Stimulated activated CD4-positive, alpha-beta T cell treated with anti-CD3 and anti-CD28 coated beads, Interleukin-1b, Interleukin-23, amount 100 ng/mL, for 1 hour (primary cell): ENCODE measurements at places on chromosomes 12 and 14.

DNA sequence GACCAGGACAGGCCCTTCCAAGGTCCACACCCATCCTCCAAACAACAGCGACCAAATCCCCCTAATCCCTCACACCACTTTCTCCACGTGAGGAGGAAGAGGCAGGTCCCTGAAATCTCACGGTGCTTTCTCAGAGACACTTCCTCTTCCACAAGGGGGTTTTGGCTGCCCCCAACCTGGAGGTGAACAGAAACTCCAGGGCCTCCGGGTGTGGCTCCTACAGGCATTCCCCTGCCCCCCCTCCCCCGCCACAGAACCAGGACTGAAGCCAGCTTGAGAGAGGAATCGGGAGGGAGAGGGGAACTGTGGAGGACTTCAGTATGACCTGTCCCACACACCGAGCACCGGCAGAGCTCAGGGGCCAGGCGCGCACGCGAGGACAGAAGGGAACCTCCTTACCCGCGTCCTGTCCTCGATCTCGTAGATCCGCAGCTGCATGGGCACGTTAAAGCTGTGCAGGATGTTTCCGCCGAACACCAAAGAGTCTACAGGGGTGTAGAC, 60.2 kb downstream of the KDM2B start:
- DNase-seq = no peak

GRCh38 chr12:25005376-25005775, 56.5 kb upstream of the BCAT1 start:
- DNase-seq = no peak

GRCh38 chr12:23174917-23175316, 549.9 kb downstream of the ETNK1 start:
- no peak for DNase-seq

- DNase-seq = no peak
These were observed 3.0 kb downstream of the GALNT6 start for GRCh38 chr12:51388069-51388799.

DNA sequence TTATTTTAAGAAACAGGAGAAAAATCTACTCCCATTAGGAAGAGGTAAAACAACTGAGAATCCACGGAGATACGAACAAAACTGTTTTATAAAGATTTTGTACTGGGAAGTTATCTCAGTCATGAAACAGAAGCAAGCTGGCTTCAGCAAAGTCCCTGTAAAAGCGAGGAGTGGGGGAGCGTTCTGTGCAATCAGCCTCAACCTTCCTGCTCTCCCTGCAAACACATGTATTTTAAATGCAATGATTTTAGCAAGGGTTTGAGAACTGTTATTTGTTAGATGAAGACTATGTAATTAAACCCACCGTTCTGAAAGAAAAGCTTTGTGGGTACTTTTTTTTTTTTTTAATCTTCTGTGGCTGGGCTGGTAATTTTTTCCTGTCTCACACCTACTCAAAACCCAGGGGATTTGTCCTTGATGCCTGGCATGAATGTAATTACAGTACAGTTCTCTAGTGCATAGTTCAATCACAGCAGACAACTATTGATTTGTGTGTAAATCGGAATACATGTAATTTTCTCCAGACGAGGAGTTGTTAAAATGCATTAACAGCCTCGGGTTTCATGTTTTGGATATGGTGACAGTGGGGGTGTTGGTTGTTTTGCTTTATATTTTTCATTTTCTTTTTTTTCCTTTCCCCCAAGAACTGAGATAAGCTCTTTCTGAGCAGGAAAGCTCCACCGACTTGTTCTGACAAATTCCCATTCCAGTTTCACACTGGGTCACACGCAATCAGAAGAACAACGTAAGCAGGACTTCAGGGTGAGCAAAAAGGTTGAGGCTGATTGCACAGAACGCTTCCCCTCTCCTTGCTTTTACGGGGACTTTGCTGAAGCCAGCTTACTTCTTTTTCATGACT, 153.6 kb downstream of the PHLDA1 start:
- DNase-seq = no peak

DNA sequence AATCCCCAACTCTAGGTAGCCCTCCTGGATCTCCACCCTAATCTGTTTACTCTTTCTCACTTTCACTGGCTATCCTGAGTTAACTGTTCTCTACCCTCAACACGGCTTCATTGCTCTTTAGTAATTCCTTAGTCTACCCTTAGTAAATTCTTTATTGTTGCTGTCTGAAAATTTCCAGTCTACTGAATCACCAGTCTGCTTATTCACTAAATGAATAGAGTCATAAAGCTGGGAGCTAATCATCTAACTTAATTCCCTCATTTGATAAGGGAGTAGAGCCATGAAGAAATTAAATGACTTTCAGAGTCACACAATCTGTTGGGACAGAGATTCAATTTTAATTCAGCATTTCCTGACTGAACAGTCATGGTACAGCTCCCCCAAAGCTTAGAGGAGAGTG, 36.5 kb downstream of the YEATS4 start:
- DNase-seq = no peak

DNA sequence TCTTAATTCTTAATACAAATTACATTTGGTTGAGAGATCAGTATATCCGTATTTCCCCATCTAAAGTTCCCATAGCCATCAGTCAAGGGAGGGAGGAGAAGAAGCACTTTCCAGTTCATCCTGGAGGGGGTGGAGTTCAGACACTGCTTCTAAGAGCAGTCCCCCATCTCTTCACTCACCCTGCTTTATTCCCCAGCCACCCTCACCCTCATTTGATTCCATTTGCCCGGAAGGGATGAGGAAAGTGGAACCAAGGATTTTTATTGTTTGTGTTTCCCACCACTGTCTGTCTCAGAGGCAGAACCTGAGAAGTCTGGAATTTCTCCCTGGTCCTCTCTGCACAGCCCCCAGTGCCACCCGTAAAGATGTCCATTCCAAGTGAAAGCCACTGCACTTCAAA, 134.2 kb upstream of the HIF1A start:
- no peak for DNase-seq

DNA sequence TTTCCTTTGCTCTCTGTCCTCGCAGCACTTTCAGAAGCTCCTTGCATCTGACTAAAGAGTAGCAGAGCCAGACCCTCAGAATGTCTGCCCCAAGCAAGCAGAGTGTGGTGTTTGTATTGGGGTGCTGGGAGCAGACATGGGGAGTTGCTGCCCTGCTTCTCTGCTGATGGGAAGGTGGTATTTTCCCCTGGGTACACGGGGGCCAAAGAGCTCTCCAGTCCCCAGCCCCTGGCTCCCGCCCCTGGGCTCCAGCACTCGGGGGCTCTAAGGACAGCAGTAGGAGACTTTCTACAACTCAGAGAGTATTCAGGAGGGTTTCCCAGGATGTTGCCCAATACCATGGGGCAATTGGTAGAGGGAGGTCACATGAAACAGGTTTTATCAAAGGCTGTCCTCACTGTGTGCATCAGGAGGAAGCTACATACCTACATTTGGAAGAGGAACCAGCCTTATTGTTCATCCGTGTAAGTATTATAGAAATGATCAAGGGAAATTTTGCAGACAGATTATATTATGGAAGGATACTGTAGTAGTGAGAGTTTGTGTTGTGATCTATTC, 50.3 kb downstream of the DAD1 start:
- no peak for DNase-seq

- no peak for DNase-seq
These were observed 6.0 kb upstream of the NUDT14 start for GRCh38 chr14:105187116-105187515.

DNA sequence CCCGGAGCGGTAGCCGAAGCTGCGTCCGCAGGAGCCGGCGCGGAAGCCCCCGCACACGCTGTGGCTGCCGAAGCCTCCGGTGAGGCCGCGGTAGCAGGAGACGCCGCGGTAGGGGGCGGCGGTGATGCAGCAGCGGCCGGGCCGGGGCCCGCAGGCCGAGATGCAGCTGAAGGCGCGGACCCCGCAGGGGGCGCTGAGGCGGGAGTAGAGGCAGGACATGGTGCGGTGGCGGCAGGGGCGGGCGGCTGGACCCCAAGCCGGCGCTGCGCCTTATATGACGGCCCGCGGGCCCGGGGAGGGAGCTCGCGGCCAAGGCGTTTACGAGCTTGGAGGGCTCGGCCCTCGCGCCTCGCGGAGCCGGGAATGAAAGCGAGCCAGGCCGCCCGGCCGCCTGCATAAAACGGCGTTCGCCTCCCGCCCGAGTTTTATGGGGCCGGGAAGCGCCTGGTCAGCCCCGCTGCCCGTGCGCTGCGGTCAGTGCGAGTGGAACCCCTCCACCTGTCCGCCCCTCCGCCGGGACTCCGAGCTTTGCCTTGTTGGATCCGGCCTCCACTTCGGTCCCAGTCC, 16.0 kb upstream of the KRT86 start:
- no peak for DNase-seq

DNA sequence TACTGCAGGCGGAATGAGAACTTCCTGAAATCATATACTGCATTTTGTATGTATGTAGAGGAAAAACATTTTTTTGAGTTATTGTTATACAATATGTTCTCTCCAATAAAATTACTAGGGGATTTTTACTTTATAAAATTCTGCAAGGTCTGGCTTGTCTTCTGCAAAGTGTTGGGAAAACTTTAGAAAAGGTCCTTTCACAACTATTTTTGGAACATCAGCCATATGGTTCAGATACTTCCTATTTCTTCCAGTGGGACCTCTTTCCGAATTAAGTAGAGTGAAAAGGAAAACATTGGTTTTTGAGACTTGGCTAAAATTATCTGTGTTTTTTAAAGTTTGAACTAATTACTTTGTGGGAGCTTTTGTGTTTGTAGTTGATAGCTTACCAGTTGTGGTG, 52.7 kb downstream of the DAAM1 start:
- no peak for DNase-seq

GRCh38 chr14:94598816-94599655, 13.2 kb upstream of the SERPINA3 start:
- DNase-seq = no peak

- no peak for DNase-seq
These were observed 227.6 kb upstream of the PDE3A start for GRCh38 chr12:20140751-20141150.

DNA sequence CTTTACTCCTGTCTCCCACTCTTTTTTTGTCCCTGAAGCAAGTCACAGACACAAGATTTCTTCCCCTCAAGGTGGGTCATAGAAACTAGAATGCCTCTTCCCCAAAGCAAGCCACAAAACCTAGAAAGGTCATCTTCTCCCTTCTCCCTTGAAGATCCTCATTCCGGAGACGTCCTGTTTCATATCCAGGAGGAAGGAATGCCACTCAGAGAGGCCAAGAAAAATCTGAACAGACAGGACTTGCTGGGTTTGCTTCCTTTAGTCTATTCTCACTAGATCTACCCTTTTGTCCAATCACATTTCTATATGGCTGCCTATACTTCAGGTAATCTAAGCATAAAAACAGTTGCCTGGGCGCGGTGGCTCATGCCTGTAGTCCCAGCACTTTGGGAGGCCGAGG, 23.7 kb downstream of the SLC6A15 start:
- no peak for DNase-seq

DNA sequence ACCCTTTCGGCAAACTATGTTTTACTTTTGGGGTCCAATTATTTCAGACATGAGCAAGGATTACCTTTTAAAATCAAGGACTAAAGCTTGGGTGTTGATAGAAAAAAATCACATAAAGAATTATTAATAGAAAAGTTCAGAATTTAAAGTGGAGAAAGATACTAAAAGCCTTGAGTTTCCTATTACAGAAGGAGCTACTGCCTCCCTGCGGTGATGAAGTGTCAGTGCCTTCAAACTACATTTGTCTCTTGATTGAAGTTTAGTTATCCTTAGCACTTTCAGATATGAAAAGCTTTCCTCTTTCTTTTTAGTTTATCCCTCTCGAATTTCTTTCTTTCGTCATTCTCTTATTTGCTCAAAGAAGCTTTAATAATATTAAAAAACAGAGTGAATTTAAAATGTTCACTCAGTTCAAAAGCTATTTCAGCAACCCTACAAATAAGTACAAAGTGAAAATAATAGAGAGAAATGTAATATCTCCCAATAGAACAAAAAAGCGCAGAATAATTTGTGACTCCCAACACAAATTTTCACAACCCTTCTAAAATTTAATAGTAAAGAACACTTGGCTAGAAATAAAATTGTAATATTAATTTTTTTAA, 87.6 kb downstream of the SEC23A start:
- no peak for DNase-seq

DNA sequence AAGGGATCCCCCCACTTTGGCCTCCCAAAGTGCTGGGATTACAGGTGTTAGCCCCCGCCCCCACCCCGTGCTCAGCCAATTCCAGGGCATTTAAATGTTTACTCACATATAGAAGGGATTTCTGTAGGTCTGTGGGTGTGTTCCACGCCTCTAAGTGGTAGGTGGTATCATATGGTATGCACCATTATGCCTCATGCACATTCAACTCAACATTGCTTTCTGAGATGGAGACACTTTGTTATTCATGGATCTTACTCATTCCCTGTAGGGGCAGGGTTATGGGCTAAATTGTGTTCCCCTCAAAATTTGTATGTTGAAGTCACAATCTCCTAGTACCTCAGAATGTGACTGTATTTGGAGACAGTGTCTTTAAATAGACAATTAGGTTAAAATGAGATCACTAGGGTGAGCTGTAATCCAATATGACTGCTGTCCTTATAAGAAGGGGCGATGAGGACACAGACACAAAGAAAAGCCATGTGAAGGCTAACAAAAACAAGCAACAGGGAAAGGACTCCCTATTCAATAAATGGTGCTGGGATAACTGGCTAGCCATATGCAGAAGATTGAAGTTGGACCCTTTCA, 200.6 kb downstream of the EFCAB11 start:
- no peak for DNase-seq

GRCh38 chr14:68880581-68881105, 87.8 kb upstream of the ZFP36L1 start:
- DNase-seq = no peak

- no peak for DNase-seq
These were observed 3.9 kb upstream of the LHX5 start for GRCh38 chr12:113475451-113476175.

DNA sequence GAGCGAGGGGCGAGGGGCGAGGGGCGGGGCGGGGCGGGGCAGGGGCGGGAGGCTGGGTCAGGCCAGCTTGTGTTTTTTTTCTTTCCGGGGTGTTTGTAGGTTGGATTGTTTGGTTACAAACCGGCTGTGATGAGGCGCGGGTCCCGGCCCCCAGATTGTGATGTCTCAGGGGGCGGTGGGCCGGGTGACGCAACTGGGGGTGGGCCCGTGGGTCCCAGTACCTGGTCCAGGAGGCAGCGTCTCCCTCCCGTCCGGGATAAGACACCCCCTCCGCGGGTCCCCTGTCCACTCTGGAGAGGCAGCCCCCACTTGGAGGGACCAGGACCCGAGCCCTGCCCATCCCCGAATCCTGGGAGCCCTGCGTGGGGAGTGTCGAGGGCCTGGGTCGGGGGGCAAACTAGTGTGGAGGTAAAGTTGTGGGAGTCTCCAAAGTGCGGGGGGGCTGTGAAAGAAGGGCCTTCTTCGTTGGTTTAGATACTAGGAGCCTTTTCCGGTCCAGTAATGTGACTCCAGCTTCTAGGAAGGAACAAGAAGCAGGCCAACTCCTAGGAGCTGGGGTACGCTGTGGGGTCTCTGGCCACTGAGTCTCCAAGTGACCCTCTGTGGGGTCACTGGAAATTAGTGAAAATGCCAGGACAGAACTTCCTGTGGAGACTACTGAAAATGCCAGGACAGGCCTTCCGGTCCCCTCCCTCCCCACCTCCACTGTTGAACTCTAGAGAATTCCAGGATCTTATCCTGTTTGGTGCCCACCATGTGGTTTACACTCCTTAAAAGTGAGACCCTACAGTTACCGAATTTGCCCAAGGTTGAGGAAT, 579 bp upstream of the CLMN start:
- no peak for DNase-seq
